ENCODE measurements at places on chromosomes 12 and 14. TPM values are rescaled to one million over a fixed set of nuclear protein-coding genes. Genes with fewer than 3 reads are reported as not detected.
A peak's percentile ranks its signal among the peaks of the same experiment; 100 is the strongest.

TNS2 gene
- 8.9 TPM for total RNA-seq

AQP2 gene
- total RNA-seq, result not detected

GRCh38 chr14:76098047-76098446 lies 53.7 kb upstream of the GPATCH2L start:
- no peak for DNase-seq

DNA sequence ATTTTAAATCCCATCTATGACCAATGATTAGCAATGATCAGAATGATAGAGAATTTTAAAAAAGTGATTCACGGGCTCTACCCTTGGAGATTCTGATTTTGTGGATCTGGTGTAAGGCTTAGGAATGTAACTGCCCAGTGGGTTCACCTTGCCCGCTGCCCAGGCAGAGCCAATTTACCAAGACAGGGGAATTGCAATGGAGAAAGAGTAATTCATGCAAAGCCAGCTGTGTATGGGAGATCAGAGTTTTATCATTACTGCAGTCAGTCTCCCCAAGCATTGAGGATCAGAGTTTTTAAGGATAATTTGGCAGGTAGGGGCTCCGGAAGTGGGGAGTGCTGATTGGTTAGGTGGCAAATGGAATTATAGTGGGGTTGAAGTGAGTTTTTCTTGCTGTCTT lies 480.6 kb downstream of the ATP23 start:
- no peak for DNase-seq

- DNase-seq, result peak; percentile 35
Measured at GRCh38 chr12:49909826-49910225, 6.1 kb upstream of the FAIM2 start.

DNA sequence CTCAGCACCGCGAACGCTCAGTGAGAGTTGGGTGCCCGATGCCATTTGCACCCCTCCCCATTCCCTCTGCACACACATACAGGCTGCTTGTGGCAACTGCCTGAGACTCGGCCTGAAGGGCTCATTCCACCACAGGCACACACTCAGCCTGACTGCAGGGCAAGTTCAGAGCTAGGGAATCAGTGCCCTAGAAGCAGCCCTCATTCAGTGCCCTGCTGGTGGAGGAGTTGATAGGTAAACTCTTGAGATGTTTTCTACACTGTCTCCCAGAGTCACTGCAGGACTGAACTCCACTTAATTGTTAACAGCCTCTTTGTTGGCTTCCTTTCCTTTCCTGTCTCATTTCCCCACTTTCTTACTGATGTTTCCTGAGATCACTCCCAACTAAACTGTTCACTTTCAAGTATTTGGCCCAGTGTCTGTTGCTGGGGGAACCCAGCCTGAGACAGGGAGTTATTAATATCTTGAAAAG lies 16.9 kb downstream of the PPP1R36 start:
- DNase-seq, result no peak
